ENCODE measurements at places on chromosomes 3 and 15.

GRCh38 chr3:110193074-110193473 lies 855.7 kb upstream of the DPPA4 start:
- DNase-seq, result no peak

DNA sequence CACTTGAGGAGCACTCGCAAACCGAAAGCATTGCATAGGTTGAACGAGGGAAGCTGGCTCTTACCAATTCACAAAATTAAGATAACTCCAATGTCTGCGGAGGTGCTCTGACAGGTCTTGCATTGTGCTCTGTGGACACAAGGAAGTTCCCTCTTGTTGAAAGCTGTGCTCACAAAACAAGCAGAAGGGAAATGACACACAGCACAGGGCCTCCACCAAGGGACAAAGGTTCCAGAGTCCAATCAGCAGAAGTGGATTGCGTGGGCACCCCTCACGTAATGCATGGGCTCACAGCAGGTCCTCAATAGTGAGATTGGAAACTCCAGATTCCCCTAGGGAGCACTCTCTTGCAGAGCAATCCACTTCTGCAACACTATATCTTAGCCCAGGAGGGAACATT lies 89.9 kb downstream of the ATP10A start:
- DNase-seq, result no peak

GRCh38 chr15:80210611-80211573 lies 41.1 kb downstream of the CTXND1 start:
- DNase-seq, result no peak

- no peak for DNase-seq
Observed at GRCh38 chr15:58473724-58474123, 41.9 kb downstream of the LIPC start.

GRCh38 chr3:99199021-99199420 lies 297.5 kb upstream of the DCBLD2 start:
- no peak for DNase-seq

- no peak for DNase-seq
Observed at GRCh38 chr15:99507016-99507503, 58.7 kb upstream of the MEF2A start.
